Stimulated activated CD4-positive, alpha-beta T cell treated with anti-CD3 and anti-CD28 coated beads, Interleukin-15, amount 100 ng/mL, for 1 hour (primary cell): ENCODE measurements at places on chromosomes 7 and 10.

- no peak for DNase-seq
These were observed 1227.6 kb downstream of the TYW1 start for GRCh38 chr7:68224041-68224741.

DNA sequence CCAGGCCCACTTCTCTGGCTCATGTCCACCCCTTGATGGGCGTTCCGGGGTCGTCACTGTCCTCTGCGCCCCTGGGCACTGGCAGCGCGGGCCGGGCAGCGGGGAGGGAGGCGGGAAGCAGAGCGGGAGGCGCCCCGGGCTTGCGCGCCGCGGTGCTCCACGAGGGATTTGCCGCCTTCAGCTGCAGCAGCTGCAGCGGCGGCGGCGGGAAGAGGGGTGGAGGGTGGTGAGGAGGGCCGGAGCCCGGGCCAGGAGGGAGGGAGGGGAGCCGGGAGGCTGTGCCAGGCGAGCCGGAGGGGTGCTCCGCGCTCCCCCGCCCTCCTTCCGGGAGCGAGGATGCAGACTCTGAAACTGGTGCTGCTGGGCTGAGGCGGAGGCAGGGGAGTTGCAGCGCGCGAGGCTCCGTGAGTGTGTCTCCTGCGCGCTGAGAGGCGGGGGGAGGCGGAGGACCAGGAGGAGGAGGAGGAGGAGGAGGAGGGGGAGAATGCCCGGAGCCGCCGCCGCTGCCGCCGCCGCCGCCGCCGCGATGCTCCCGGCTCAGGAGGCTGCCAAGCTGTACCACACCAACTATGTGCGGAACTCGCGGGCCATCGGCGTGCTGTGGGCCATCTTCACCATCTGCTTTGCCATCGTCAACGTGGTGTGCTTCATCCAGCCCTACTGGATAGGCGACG lies at the start of gene LHFPL3:
Gene LHFPL3 (plus strand): TSS at position 308 of the 674 bp plus-strand sequence.
- no peak for DNase-seq

- DNase-seq: no peak
These were observed 2.0 kb upstream of the ZNF398 start for GRCh38 chr7:149145031-149145845.

GRCh38 chr7:44911911-44912310 lies 26.6 kb upstream of the PURB start:
- DNase-seq: no peak

GRCh38 chr10:118036281-118036875 lies 10.4 kb downstream of the RAB11FIP2 start:
- no peak for DNase-seq

- peak; percentile 10 for DNase-seq
These were observed 61.0 kb upstream of the AOAH start for GRCh38 chr7:36784991-36785940.

GRCh38 chr7:35721288-35721687 lies 26.4 kb upstream of the HERPUD2 start:
- DNase-seq: no peak

GRCh38 chr7:3892157-3892556 lies 591.1 kb downstream of the SDK1 start:
- DNase-seq: no peak

GRCh38 chr7:33053721-33054120 lies 8.9 kb downstream of the NT5C3A start:
- DNase-seq: no peak

DNA sequence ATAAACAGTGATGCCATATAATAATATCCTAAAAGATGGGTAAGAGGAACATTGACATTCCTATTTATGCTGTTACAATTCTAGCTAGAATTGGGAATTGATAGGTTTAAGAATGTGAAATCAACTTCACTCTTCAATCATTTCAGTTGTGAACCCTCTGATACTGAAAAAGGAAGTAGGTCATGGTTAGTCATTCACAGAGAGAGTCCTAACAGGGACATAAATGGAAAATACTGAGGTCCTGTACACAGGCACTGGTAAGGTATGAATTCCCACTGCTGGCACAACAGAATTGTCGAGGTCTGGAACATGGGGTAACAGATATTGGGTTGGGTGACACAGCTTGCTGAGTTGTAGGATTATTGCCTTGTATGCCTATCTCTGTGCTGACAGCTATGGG lies 289.4 kb upstream of the LRRN3 start:
- DNase-seq: no peak

GRCh38 chr10:113331961-113332360 lies 220.9 kb upstream of the HABP2 start:
- DNase-seq: no peak

GRCh38 chr10:3136763-3137611 lies 35.6 kb downstream of the PITRM1 start:
- DNase-seq: no peak

DNA sequence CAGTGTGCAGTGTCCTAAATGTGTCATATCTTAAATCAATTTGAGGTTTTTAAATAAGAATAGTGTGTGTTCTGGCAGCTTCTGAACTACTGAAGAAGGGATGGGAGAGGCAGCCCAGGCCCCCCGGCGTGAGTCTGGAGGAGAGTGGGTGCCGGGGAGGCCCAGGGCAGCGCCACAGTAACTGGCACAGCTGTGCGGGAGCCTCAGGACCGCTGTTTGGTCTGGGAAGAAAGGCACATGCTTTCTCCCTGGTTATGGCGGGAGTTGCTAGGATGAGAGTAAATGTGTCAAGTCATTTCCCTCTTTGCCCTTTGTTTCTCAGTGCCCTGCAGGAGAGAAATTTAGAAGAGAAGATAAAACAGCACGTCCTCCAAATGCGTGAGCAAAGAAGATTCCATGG lies 31.9 kb upstream of the PWWP2B start:
- DNase-seq: no peak

DNA sequence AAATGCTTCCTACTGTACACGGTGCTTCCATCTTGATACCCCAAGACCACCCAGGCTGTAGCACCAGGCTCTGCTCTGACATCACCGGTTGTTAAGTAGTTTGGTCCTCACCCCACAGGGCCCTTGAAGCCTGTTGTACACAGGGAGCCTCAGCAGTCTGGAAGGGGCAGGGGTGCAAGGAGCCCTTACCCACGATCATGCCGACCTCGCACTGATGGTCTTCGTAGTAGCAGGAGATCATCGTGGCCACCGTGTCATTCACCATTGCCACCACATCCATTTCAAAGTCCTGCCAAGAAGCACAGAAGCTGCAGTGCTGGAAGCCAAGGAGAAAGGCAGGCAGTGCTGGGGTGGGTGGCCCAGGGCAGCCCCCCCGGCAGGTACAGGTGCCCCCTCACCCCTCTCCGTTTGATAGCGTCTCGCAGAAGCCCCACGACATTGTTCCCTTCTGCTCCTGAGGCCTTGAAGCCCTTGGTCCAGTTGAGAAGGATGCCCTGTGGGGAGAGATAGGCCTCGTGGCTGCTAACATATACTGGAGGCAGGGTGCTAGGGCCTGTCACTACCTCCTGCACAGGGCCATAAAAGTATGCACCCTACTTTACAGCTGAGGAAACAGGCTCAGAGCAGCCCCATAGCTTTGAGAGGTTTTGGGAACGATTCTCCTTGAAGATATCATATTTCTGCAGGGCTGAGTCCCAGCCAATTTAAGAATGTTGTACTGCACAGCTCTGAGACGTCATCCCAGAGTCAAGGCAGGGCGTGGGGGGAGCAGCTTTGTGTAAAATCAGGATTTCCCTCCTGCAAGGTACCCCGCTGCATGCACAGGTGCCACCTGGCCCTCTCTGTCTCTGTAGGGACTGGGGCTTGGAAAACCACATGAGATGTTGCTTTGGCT lies 8.7 kb upstream of the MYL7 start:
- no peak for DNase-seq

DNA sequence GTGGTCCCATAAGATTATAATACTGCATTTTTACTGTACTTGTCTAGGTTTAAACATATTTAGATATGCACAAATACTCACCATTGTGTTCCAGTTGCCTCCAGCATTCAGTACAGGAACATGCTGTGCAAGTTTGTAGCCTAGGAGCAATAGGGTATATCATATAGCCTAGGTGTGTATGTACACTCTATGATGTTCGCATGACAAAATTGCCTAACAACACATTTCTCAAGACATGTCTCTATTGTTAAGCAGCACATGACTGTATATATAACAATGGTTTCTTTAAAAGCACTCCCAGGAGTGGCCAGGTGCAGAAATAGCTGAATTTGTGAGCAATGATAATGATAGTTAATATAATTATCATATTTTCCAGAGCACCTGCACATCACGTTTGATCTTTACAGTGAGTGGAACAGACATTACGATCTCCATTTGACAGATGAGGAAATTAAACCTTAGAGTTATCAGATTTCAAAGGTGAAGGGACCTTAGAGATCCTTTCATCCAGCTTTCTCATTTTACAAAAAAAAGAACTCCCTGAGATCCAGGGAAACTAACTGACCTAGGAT lies 99.2 kb upstream of the PDCD4 start:
- no peak for DNase-seq

GRCh38 chr10:1050554-1050953 lies 1.6 kb upstream of the IDI1 start:
- DNase-seq: no peak

DNA sequence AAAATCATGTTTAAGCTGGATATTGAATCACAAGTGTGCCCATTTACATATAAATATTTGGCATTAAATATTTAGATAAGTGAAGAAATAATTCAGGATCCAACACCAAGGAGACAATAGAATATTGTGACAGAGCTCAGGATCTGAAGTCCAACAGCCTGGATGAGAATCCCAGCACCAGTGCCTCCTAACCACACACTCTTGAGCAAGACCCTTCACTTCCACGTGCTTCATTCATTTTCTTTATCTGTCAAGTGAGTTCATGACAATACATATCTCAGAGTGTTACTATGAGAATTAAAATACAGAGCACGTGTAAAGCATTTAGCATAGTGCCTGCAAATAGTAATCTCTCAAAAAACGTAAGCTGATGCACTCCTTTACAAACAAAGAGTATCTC lies 78.4 kb upstream of the IKZF1 start:
- no peak for DNase-seq

- DNase-seq: no peak
These were observed 69.0 kb downstream of the FAM107B start for GRCh38 chr10:14705548-14706230.
